Skin of body (tissue), 3 donors: ENCODE measurements at places on chromosomes 6 and 20.
A peak's percentile ranks its signal among the peaks of the same experiment; 100 is the strongest.

DNA sequence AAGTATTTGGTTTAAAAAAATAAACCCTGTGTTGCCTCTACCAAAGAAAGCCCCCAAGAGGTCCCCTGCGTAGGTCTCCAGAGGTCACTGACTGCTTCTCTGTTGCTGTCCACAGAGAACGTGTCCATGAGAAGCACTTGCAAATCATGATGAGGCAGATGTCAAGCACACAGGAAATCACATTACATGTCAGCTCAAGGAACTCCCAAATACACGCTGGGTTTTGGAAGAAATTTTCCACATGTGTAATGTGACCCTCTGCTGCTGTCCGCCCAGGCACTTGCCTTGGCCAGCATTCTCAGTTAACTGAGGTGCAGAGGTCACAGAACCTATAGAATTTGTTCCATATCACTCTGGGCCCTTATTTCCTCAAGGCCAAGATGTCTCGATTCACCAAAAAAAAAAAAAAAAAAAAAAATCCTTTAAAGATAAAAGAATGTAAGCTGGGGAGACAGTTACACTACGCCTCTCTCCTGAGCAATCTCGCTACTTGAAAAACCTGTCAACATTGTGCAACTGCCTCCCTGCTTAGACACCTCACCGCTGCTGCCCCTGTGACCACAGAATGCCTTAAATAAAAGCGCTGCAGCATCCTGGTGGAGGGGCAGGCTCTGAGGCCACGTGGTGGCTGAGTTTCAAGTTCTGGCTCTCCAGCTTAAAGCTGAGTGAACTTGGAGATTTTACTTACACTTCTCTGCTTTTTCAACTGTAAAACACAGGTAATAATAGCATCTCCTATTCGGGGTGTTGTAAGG lies 42.3 kb downstream of the SLC22A23 start:
- no peak for DNase-seq

- no peak for DNase-seq
Measured at GRCh38 chr6:35895560-35895959, 25.3 kb downstream of the SRPK1 start.

GRCh38 chr6:170313716-170314295 lies 7.2 kb downstream of the FAM120B start:
- no peak for DNase-seq

GRCh38 chr6:168700880-168701279 lies 259.9 kb downstream of the SMOC2 start:
- no peak for DNase-seq

DNA sequence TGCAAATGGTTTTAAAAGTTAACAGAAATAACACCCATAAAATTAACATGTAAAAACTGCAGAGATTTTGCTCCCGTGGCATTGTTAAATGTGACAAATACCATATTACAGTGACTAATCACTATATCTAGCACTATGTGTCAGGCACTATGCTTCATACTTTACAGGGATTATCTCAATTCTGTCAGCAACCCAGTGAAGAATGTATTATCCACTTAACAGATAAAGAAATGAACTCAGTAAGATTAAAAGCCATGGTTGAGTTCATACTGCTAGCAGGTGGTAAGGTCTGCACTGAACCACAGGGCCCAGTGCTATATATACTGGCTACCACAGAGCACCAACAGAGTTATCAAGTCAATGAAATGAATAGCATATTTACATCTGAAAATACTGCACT lies 65.4 kb downstream of the RWDD2A start:
- no peak for DNase-seq

DNA sequence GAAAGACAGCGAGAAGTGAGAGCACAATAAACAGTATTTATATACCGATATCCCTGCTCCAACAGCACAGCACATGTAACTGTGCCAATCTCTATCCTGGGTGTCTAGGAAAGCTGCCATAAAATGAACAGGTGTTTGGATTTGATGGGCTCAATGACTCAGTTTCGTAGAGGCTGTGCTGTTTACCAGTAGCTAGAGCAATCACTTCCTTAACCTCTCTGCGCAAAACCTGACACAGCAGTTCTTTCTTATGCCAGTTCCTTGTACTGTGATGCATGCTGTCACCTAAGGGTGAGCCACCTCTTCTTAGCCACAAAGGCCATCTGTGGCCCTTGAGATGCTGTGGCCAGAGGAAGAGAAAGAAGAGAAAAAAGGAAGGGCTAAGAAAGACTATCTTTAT lies 59.3 kb downstream of the SHPRH start:
- DNase-seq: no peak

DNA sequence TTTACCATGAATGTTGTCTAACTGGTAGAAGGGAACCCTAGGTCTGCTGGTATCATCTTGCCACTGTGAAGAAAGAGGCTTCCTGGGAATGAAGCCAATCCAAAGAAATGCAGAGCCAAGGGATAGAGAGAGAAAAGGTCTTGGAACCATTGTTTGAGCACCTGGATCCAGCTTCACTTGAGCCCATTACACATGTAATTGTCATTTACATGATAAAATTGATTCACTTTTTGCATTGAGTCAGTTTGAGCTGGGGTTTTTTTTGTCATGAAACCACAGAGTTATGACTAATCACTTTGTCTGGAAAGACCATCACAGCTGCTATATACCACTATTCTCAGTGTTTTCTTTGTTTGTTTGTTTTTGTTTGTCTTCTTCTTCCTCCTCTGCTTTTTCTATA lies 112.3 kb downstream of the CBLN4 start:
- no peak for DNase-seq

- no peak for DNase-seq
Measured at GRCh38 chr6:25829375-25829774, 2.5 kb downstream of the SLC17A1 start.

DNA sequence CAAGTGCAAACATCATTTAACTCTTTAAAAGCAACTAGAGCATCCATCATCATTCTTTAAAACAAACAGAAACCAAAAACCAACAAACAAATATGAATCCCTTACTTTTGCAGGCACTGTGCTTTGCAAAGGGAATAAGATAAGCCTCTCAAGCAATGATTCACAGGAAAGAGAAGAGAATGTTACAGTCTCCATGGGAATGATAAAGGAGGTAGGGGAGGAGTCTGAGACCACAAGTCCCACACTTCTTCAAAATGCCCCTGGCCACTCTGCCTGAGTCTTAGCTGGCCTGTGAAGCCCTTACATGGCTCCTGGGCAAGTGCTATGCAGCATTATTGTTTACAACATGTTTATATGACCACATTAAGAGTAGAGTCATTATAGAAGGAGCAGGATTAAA lies 257.7 kb upstream of the MARCKS start:
- DNase-seq: no peak

DNA sequence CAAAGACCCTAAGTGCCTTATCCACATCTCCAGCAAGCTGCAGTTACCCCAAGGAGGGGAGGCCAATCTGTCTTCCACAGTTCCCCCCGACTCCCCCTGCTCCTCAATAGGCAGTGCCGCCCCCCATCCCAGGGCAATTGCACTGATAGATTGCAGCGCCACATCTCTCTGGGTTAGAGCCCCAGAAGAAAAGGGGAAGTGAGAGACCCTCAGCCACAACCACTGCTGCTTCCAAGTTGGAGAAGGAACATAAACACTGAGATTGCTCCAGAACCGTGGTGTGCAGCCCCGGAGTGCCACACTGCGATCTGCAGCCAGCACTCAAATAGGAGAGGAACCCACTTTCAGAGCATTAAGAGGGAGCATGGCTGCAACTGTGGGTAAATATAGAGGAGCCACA lies 101.5 kb downstream of the RWDD2A start:
- DNase-seq: no peak

DNA sequence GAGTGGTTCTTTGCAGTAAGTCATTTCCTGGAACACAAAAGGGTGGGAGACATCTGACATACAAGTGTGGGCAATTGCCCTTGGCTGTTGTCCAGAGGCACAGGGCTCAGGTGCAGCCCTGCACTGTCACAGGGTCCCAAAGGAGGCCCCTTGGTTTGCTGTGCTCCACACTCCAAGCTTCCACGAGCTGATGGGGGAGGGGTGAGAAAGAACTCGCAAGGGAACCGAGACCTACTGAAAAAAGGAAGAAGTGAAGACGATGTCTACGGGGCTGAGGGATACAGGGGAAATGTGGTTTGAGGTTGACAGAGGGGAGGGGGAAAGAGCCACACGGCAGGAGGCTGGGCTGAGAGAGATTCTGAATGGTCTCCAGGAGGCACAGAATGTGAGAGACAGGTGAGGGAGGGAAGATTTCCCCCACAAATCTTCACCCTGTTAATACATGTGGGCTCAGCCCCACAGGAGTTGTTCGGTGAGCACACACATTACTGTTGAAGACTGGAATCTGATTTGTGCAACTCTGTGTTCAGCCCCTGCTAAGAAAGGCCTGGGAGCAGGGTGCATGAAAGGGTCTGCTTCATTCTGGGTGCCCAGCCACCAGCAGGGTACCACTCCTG lies 123.4 kb downstream of the LY86 start:
- no peak for DNase-seq

GRCh38 chr6:53532942-53533341 lies 12.0 kb downstream of the GCLC start:
- DNase-seq: no peak

- no peak for DNase-seq
Measured at GRCh38 chr6:113584767-113585166, 272.4 kb upstream of the MARCKS start.

- no peak for DNase-seq
Measured at GRCh38 chr6:159098636-159099106, 53.9 kb upstream of the TAGAP start.

DNA sequence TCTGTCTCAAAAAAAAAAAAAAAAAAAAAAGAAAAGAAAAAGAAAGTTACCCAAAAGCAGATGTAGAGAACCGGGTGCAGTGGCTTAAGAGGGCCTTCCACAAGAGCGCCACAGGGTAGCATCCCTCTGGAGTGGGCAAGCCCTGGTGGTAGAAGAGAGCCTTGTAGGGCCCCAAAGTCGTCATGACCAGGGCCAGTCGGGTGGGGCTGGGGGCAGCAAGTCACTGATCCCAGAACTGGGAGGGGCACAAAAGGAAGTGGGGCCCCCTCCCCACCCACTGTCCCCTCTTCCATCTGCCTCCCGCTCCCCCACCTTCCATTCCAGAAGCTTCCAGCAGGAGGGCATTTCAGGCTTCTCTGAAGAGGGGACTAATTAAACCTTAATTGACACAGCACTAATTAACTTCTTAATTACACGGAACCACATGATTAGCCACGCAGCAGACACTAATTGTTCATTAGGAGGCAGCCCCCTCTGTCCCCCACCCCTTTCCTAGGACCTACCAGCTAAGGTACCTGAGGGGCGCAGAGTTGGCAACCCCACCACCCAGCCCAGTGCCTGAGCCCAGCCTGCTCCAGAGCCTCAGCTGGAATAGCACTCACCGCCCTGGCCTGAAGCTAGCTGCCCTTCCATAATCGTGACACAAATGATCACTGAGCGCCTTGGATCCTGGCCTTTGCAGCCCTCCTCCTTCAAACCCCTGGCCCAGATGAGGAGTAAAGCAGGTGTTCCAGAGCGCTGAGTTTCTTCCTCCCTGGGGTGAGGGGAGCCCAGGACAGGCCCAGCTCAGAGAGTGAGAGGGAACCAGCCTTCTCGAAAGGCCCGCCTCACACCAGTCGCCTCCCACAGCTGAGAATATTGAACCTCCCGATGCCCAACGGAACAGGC lies 34.8 kb downstream of the MDFI start:
- DNase-seq: no peak

GRCh38 chr6:168132531-168133167 lies 53.6 kb upstream of the FRMD1 start:
- peak; percentile 64 for DNase-seq

DNA sequence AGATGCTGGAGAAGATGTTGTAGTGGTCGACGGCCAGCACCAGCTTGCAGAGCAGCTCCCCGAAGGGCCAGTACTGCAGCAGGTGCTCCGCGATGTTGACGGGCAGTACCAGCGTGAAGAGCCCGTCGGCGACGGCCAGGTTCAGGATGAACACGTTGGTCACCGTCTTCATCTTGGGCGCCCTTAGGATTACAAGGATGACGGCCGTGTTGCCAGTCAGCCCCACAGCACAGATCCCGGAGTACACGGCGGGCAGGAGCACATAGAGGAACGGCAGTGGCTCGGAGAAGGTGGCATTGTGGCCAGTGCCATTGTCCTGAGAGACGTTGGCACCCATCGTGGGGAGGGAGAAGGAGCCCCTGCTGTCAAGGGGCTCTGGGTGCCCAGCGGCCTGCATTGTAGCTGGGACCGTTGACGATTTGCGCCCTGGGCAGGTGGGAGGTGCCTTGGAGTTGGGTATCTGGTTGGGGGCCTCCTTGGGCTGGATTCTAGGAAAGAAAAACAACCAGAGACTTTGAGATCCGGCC lies 867 bp downstream of the NPBWR2 start:
- DNase-seq: no peak

DNA sequence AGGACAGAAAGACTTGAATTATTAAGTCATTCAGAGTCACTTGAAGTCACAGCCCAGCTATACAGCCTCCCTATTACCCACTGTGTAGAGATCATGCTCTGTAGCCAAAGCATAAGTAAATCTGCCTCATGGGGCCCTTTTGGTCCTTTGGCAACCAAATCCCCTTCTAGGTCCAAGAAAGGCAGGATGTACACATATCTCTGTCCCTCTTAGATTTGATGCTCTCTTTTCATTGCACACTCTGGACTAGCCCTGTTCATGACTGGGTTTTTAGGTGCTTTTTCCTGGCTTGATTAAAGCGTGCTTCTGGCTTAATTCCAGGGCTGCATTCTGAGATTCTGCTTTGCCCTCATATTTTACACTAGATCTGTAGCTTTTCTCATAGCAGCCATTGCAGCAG lies 296.8 kb downstream of the TENT5A start:
- DNase-seq: peak; percentile 40

DNA sequence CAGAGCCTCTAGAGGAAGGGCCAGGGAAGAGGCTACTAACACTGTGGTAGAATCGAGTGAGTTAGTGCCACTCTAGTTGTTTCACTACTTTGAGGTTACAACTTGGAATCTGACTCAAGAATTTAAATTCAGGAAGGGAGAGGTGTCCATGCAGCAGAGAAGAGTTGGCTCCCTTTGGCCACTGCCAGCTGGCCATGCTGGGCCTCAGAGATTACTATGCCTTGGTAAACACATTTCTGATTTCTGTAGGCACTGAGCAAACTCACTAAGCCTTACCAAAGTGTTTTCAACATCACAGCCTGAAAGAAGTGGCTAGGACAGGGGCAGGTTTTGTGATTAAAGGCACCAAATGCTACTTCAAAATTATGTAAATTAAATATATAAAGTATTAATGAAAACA lies 61.9 kb downstream of the ZHX3 start:
- no peak for DNase-seq

DNA sequence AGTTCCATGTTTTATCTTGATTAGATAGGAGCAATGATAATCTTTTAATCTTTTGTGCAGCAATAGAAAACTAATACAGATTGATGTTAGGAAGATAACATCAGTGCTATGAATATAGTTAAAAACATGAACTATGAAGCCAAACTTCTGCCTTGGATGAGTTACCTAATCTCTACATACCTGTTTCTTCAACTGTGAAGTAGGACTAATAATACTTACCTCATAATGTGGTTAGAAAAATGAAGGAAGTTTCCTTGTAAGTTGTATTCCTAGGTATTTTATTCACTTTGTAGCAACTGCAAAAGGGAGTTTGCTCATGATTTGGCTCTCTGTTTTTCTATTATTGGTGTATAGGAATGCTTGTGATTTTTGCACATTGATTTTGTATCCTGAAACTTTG lies 111.9 kb downstream of the FRK start:
- no peak for DNase-seq

- DNase-seq: peak; percentile 86
Measured at GRCh38 chr6:21596949-21597682, 3.6 kb downstream of the SOX4 start.
